ENCODE measurements at places on chromosomes 13 and 19.

GRCh38 chr13:47832458-47832972 is 168.6 kb downstream of the SUCLA2 start:
- no peak for DNase-seq

DNA sequence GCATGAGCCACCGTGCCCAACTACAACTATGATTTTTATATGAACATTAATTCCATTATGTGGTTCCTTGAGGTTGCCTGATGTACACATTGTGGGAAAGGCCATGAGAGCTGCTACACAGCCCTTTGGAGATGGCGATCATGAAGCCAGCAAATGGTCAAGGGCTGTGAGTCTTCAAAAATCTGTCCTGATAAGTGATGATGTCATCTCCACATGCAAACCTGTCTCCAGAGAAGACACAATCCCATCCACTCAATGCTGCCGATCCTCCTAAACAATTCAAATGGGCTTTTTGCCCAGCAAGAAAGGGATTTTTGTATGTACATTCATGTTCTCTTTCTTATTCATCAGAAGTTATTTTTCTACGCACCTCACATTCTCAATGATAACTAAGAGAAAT is 17.6 kb downstream of the SIGLEC7 start:
- DNase-seq = no peak

GRCh38 chr13:60392131-60392530 is 4.9 kb upstream of the TDRD3 start:
- DNase-seq = no peak

DNA sequence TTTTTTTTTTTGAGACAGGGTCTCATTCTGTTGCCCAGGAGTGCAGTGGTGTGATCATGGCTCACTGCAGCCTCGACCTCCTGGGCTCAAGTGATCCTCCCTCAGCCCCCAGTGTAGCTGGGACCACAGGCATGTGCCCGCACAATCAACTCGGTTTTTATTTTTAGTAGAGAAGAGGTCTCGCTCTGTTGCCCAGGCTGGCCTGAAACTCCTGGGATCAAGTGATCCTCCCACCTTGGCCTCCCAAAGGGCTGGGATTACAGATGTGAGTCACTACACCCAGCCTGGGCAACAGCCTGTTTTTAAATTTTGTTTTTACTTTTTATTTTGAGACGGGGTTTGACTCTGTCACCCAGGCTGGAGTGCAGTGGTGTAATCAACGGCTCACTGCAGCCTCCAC is 2.3 kb upstream of the KDM4B start:
- no peak for DNase-seq

GRCh38 chr13:25232937-25233515 is 54.3 kb downstream of the MTMR6 start:
- no peak for DNase-seq

DNA sequence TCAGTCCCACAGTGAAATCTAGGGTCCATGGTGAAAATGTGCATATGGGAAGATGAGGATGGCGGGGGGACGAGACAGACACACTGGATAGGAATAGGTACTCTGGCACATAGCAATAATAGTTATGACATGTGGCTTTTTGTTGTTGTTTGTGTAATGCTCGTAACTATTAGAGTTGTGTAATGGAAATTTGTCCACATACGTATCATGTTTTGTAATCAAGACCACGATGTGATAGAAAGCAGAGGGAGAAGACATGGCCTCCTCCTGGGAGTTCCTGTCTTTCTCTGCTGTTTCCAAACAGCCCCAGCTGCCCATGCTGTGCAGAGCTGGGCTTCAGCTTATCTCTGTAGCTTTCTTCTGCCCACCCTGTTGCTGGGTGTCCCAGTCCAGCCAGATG is 185.3 kb upstream of the TMTC4 start:
- no peak for DNase-seq

DNA sequence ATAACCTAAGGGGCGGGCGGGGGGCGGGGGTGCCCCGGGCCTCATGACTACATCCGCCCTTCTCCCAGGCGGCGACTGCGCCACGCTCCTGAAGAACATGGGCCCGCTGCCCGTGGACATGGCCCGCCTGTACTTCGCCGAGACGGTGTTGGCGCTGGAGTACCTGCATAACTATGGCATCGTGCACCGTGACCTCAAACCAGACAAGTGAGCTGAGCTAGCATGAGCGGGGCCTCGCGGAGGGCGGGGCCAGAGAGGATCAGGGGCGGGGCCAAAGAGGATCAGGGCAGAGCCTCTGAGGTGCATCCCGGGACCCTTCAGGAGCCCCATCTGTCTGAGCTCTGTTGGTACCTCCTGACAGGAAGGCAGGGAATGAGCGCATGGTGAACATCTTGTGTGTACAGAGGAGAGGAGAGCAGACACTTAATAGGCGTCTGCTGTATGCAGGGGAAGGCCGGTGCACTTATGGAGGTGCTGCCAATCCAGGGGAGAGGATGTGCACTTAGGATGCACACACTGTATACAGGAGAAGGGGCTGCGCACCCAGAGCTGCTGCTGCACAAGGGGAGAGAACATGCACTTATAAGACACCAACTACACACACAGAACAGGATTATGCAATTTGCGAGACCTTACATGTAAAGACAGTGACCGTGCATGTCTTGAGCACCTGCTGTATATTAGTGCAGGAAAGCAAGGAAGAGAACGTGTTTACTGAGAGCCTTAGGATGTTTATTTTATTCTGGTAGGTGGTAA is 20.9 kb upstream of the PIK3R2 start:
- no peak for DNase-seq

DNA sequence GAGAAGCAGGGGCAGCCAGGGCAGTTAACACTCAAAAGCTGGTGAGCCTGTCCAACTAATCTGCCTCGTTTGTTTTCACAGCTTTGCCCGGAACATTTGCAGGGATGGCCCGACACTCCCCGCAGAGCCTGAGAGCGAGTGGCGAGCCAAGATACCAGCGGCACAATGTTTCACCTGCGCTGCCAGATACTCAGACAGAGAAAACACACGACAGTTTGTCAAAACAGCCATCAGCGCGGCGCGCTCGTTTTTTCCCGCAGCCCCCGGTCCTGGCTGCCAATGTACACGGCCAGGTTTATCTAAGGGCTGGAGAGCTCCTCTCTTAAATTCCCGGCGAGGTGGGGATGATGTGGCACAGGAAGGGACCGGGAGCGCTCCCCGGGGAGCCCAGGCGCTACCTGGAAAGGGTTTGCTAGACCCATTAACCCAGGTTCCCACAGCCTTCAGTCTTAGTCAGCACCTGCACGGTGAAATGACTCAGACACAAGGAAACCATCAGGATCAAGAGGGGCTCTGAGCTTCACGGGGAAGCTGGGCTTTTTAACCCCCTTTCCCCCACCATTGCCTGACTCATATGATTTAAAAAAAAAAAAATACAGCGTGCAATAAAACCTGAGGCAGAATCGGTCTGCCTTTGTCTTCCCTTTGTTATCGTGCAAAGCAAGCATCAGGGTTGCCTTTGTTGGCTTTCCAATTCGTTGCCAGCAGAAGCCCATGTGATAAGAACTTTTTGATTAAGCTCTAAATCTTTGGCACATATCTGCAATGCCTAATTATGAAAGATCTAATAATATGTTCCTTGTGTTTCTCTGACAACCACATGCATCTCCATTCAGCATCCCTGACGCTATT is 186.2 kb downstream of the EFNB2 start:
- no peak for DNase-seq

DNA sequence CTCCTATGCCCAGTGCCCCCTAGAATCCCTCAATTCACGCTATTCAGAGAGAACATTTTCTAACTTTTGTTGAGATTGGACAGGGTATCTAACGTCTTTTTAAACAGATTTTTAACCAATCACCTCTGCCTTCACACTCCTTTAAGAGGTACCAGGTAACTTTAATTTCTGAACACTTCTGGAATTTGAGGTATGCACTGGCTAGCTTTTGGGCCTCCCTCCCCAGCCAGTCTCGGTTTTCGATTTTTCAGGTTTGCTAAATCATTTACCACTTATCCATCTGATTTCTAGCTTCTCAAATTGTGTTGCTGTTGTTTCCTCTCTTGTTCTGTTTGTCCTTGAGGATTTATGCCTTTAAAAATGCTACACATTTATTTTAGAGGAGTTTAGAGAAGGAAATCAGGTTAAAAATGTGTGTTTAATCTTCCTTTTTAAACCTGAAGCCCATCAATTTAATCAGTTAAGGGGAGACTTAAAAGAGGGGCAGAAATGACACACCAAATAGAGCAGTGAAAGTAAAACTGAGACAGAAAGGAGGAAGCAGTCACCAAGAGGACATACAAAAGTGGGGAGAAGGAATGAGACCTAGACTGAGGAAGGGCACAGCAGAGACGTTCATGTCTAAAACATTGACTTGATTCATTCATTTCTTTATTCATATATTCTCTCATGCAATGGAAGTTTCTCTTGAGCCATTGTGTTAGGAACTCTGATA is 139.6 kb upstream of the HTR2A start:
- DNase-seq = no peak

DNA sequence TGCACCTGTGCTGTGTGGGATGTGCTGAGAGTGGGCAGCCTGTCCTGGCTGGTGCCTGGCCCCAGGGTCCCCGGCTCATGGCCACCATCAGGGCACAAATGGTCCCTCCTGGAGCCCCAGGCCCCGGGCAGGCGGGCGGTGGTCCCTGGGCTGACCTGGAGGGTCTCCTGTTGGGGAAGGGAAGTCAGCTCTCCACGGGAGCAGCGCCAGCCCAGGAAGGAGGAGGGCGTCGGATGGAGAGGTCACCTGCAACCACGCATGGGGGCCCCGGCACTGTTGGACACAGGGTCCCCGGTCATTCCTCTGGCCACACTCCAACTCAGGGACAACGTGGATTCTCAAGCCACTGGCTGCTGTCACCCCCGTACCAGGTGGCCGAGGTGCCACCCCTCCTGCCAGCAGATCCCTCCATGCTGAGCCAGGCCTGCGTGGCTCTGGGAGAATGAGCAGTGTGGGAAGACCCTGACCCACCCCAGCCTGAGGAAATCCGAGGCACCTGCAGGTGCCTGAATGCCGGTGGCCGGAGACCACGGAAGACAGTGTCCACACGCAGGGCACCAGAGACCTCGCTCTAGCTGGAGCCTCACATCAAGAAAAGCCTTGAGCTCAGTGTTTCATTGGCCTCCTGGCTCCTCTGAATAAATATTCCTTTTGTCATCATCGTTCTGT is 13.5 kb downstream of the LMNB2 start:
- no peak for DNase-seq

DNA sequence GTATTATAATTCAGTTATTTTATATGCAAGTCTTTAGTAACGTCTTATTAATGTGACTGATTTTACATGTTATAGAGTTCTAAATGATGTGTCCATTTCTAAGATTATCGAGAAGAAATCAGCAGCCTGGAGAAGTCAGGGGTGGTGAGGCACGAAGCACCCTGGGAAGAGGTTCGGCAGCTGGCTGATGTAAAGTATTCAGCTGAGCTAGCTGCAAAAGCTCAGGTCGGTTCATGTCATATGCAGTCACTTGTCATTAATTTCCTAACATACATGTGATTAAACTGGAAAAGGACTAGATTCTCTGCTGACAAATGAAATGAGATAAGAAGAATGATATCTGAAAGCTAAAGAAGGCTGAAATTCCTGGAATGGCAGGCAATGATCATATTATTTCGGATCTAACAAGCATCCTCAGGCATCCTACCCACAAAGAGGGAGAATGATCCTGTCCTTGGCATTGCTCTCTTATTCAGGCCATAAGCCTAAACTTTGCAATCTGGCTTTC is 383.0 kb upstream of the SLITRK1 start:
- DNase-seq = no peak

GRCh38 chr19:29380581-29380980 is 145.2 kb upstream of the VSTM2B start:
- DNase-seq = no peak

- DNase-seq = peak; percentile 47
Observed at GRCh38 chr19:8571006-8571411, 6.2 kb downstream of the MYO1F start.

GRCh38 chr19:525029-525428 is 6.5 kb upstream of the CDC34 start:
- DNase-seq = no peak

DNA sequence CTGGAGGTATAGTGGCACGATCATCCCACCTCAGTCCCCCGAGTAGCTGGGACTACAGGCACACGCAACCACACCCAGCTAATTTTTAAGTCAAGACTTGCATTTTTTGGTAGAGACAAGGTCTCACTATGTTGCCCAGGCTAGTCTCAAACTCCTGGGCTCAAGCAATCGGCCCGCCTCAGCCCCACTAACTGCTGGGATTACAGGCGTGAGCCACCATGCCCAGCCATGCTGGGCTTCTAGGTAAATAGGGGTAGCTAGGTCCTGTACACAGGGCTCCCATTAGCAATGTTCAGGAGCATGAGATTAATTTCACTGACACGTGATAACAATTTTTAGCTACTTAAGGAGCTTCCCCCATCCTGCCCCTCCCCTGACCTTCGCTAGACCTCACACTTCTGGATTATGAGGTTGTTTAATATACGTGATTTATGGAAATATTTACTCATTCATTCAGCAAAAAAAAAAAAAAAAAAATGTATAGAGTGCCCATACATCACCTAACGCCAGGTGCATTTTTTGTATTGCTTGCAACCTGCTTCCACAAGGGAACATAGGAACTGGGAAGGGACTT is 19.2 kb downstream of the TMEM272 start:
- no peak for DNase-seq

DNA sequence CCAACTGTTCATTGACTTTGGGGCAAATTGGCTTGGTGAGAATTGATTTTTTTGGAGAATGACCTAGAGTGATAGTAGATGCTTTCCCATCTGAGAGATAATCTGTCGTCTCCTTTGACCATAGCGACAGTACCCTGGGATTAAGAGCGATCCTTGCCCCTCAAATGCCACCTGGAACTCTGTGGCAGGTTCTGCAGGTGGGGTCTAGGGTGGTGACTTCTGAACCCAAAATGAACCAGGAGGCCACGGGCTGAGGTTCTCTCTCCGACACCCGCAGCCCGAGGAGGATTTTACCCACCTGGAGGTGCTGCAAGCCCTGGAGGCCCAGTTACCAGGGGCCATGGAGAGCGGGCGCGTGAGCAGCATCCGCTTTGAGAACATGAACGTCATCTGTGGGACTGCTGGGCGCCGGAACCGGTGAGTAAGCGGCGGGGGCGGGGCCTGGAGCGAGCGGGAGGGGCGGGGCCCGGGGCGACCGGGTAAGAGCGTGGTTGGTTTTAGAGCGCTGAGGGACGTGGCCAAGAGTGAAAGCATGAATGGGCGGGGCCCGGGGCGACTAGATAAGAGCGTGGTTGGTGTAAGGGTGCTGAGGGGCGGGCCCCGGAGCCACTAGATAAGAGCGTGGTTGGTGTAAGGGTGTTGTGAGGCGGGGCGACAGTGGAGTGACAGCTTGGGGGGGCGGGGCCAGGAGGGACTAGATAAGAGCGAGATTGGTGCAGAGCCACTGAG is 8.6 kb downstream of the C19orf81 start:
- peak; percentile 65 for DNase-seq

- DNase-seq = no peak
Observed at GRCh38 chr13:94154367-94154766, 325.1 kb downstream of the DCT start.

Measured in activated T-cell treated with anti-CD3 and anti-CD28 coated beads for 1 hour (primary cell).